GM04504 (cell line): ENCODE measurements at places on chromosomes 2 and 18.

- no peak for DNase-seq
Observed at GRCh38 chr18:12305930-12306629, 2.0 kb upstream of the TUBB6 start.

- no peak for DNase-seq
Observed at GRCh38 chr2:129233166-129233565, 746.3 kb upstream of the RAB6C start.

DNA sequence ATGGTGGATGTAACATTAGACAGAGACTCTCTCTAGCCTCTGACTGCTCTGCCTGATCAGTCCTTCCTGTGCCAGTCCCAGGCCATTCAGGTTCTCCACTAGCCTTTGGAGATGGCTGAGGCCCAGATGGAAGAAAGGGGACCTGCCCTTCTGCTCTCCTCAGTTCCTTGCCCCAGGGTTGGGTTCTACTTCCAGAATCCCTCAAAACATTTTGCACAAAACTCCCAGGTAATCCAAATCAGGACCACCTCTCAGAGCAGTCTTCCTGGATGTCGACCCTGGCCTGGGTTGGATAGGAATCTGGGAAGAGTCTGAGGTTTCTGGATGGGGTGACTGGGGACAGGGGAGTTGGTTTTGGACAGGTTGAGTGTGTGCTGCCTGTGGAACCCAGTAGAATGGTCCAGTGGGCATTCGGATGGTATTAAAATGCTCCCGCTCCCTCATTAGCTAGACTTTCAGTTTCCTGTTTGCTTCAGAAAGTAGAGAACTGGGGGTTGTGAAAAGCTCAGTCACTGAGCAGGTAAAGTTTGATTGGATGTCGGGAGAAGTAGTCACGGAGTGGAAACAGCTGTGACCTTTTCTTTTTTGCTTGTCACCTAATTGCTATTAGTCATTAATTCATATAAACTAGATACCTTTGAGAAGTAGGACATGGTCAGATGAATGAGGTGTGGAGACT, 37.9 kb downstream of the DPYSL5 start:
- DNase-seq: no peak

DNA sequence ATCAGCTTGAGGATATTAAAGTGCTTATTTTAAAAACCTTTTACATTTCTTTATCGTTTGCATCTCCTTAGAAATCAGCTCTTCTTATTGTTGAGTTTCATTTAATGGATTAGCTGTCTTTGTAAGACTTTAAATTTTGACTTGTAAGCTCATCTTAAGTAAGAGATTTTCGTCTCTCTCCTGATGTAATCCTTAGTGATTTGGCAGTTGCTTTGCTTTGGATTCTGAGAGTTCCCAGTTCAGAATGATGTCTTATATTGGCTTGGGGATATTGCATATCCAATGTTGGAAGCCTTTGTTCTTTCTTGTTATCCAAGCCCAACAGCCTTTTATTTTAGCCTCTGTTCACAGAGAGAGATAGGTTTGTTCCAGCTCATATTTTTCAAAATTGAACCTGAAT, 212.1 kb downstream of the ARL6IP6 start:
- DNase-seq: no peak

DNA sequence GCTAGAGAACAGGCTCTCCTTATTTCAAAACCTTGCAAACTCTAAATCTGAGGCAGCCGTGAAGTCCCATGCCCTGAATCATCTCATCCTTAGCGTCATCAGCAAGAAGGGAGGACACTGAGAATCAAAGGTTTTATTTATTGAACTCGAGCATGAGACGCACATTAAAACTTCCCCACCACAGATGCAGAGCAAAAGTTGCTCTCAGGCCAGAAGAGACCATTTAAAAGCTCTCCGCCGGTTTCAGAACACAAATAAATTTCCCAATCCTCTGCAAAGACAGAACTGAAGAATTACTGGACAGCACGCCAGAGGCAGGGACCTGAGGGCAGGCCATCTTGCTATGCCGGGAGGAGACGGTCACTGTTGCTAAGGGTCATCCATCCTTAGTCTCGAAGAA, 1.3 kb downstream of the AMMECR1L start:
- DNase-seq: peak; percentile 35

- no peak for DNase-seq
Observed at GRCh38 chr2:1584691-1585485, 159.4 kb downstream of the PXDN start.

- DNase-seq: no peak
Observed at GRCh38 chr18:56902653-56903052, 244.2 kb upstream of the BOD1L2 start.

GRCh38 chr2:137881711-137882110, 82.6 kb upstream of the HNMT start:
- DNase-seq: no peak

GRCh38 chr2:182503886-182504285, 77.0 kb upstream of the PDE1A start:
- no peak for DNase-seq

GRCh38 chr2:85248773-85249509, 78.8 kb downstream of the TGOLN2 start:
- DNase-seq: peak; percentile 90

- no peak for DNase-seq
Observed at GRCh38 chr2:216056739-216057138, 24.9 kb downstream of the PECR start.

DNA sequence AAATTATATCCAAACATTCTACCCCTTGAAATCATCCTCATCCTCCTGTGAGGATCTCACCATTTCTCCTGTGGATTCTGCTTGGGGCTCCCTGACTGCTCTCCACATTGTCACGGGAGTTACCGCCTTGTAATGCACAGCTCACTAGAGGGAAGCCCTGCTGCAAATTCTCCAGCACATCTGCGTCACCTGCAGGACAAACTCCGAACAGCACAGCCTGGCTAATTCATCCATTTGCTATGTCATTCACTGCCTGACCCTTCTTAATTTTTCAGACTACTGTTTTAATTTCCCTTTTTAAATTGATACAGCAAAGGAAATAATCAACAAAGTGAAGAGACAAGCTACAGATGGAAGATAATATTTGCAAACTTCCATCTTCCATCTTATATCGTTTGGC, 627.4 kb downstream of the FBXO15 start:
- no peak for DNase-seq

- no peak for DNase-seq
Observed at GRCh38 chr2:139018252-139018651, 238.1 kb upstream of the NXPH2 start.

DNA sequence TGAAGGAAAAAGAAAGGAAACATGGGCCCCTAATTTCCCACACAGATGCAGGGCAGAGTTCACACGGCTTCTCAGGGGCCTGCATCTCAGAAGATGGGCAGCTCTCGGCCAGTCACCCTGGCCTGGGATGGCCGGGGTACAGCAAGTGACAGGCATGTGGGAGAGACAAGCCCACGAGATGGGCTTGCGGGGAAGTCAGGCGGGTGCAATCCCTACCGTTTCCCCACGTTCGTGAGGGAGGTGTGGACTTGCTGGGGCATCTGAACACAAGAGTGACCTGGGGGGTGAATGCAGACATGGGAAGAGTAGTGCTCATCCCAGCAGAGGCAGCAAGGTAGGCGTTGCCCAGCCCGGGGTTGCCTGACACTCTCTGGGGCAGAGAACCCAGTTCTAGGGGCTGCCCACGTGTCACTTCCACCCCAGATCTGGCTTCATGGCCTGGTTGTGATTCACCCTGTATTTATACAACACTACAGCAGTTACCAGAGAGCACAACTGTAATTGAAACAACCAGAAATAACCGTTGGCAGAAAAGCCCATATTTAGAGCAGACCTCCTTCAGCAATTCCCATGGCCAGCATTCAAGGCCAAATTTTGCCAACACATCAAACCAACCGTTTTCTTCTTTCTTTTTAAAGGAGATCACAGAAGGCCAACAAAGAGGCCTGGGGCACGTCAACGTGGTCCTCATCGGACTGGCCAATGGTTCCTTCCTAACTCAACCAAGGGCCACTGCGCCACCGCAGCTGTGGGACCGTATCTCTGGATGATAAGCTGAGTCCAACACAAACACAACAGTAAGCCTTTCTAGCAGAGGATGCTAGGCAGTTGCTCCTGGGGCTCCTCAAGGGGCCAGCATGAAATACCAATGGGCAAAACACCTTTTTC, 58.4 kb downstream of the PARD6G start:
- DNase-seq: no peak

- DNase-seq: no peak
Observed at GRCh38 chr2:21890716-21891115, 766.9 kb downstream of the TDRD15 start.

DNA sequence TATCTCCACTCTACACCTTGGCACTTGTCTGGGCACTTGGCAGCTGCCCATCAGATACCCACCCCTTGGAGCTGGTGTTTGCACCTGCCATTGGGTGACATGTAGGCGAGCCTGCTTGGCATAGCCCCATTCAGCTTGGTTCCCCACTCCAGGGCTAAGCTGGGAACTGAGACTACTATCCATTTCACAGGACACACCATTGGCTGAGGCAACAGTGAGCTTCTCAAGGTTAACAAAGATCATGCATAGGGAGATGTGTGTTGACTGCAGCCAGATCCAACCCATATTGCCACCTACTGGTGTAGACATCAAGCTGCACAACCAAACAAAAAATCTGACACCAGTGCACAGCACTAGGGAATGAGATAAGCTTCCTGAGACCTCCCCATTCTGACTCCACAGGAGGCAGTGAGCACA, 1389.8 kb upstream of the TMEFF2 start:
- no peak for DNase-seq

DNA sequence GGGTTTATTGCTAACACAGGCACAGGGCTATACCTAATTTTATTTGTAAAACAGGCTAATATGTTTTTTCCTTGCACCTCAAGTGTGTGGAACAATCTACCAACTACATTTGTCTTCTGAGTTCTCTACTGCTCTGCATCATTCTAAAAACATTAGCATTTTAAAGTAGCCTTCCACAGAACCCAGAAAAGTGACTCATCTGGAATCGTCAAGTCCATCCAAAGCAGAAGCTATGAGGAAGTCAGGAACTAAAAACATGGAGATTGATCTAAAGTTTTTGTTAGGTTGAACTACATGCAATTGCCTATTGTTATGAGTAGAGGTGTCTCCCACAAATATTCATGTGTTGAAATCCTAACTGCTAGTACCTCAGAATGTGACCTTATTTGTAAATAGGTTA, 70.9 kb downstream of the SUCLG1 start:
- DNase-seq: peak; percentile 16

DNA sequence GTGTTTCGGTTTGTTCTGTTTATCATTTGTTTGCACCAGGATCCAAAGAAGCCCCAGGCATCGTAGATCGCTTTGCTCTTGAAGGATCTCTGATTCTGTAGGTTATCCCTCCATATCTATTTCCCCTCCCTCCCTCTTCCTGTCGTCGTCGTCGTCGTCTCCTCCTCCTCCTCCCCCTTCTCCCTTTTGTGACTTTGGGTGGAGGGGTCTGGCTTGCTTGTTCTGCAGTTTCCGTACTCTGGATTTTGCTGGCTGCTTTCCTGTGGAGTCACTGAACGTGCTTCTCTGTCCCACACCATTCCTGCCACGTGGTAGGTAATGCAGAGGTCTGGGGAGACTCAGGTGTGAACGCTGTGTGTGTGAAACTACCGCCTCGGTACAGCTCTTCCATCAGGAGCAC, 225.0 kb downstream of the LDLRAD4 start:
- no peak for DNase-seq

DNA sequence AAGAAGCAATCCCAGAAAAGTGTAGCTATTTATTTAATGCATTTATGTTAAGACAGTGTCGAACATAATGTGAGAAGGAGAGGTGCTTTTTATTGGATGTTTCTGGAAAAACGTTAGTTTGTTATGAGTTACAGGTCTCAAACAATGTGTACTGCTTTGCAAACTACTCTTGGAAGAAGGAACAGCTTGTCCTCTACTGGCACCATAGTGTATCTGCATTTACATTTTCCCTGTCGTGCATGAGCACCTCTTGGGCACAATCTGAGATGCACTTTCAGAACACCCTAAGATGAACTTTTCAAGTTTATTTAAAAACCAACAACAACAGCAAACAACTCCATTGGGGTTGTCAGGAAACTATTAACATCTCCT, 22.8 kb downstream of the CCNYL1 start:
- peak; percentile 15 for DNase-seq

- DNase-seq: peak; percentile 39
Observed at GRCh38 chr2:18178736-18179349, 300.4 kb downstream of the KCNS3 start.

- no peak for DNase-seq
Observed at GRCh38 chr2:149040451-149040850, 2.0 kb downstream of the LYPD6B start.

- DNase-seq: no peak
Observed at GRCh38 chr2:31859959-31860358, 150.8 kb downstream of the MEMO1 start.

DNA sequence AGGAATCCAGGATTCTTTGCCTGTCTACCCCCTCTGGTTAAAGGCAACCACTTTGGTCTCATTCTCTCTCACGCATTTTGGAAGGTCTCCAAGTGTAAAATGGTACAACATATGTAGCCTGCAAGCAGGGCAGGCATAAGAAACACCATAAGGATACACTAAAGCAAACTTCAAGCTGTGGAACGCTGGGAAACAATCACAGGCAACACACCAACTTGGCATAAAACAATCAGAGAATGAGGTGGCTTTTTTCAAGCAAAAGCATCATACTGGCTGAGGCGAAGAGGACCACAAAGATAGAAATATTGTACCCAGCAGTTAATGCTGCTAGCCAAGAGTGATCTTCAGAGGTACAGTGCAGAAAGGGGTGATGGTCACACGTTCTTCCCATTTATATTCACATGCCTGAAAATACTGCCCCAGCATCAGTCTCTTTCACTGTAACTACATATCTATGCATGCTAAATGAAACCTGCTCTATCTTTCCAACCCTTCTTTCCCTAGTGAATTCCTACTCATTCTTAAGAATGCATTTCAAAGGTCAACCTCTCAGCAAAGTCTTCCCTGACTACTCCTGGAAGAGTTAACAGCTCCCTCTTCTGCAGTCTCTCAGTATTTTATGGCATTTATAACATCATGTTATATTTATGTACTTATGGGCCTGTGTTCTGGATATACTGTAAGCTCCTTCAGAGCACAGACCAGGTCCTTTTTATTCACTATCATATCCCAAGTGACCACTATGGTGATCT, 71.9 kb upstream of the GALNT5 start:
- DNase-seq: no peak

- DNase-seq: no peak
Observed at GRCh38 chr18:49380801-49381200, 79.6 kb downstream of the DYM start.

- DNase-seq: peak; percentile 56
Observed at GRCh38 chr2:238601433-238602222, 174.9 kb downstream of the ASB1 start.

DNA sequence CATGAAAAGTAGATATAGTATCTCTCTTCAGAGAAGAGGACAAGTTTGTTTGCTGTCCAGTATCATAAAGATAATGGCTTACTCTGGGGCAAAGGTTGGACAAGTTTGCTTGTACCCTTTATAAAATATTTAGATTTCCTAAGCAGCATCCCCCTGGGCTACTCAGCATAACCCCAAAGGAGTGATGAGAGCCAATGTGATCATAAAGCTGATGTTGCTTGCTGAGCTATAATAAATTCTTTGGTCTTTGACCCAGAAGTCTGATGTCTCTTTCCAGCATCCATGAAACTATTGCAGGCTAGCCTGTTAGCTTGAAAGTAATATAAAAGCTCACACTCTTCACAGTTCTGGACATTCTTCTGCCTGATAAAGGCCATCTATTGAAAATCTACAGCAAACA, 138.3 kb upstream of the STON1 start:
- DNase-seq: no peak

- DNase-seq: no peak
Observed at GRCh38 chr2:222434204-222434603, 9.9 kb downstream of the SGPP2 start.

- DNase-seq: peak; percentile 18
Observed at GRCh38 chr2:80073134-80073561, 231.4 kb downstream of the LRRTM1 start.
